ENCODE measurements at places on chromosomes 3 and 15.

DNA sequence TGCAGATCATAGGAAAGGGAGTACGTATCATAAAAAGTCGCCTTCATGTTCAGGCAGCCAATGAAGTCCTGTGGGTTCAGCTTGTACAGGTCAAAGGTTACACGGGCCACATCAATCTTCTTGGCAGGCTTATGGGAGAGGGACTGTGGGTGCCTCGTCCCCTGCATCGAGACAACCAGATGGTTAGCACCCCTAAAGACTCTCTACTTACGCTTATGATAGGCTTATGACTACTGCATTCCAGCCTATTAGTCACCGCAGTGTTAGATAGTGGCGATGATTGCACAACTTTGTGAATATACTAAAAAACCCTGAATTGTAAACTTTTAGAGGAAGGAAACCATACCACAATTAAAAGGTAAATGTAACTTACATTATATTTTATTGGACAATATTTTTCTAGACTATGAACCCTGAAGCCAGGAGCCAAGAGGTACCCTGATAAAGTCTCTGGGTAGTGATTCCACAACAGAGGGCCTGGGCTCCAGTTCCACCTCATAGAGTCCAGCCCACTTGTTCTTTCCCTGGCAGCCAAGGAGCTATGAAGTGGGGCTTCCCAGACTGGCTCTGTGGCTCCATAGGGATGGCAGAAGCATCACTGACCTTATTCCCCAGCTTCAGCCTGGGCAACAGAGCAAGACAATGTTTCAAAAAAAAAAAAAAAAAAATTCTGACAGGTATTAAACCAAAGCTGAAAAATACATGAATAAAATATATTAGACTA, 2.5 kb upstream of the FANCD2 start:
- DNase-seq = no peak

- DNase-seq = no peak
Observed at GRCh38 chr15:68790910-68791309, 29.8 kb downstream of the ANP32A start.

DNA sequence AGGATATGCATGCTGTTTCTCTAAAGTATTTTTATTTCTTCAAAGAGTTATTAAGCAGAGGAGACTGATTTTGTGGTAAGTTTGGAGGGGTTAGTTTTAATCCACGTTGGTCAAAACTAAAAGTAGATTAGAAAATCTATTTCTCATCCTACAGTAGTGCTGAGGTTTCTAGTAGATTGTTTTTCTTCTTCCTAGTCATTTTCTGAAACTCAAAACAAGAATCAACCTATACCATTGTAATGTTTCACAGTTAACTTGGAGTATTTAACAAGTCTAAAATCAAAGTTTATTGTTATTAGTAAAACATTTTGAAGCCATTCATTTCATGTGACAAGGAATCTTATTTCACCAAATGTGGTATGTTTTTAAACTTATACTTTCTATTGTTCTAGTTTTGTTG, 57.9 kb downstream of the RBM6 start:
- no peak for DNase-seq

DNA sequence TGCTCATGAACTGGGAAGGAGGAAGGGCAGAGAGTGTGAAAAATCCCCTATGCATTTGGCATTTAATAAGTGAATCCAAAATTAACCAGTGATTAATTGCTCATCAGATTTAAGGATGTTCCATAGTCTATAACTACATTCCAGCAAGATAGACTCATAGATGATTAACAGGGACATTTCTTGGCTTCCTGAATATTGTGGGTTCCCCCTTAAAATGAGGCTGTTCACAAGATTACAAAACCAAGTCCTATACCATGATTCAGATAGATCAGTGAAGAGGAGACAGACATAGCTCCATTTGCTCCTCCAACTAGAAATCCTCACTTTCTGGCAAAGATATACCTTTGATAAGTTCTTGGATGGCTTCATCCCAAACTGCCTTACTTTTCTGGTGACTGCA, 15.4 kb downstream of the RASGRP1 start:
- DNase-seq = no peak

GRCh38 chr3:52077925-52078324, 21.6 kb upstream of the DUSP7 start:
- no peak for DNase-seq

- DNase-seq = no peak
Observed at GRCh38 chr15:96046620-96047240, 283.8 kb upstream of the NR2F2 start.

DNA sequence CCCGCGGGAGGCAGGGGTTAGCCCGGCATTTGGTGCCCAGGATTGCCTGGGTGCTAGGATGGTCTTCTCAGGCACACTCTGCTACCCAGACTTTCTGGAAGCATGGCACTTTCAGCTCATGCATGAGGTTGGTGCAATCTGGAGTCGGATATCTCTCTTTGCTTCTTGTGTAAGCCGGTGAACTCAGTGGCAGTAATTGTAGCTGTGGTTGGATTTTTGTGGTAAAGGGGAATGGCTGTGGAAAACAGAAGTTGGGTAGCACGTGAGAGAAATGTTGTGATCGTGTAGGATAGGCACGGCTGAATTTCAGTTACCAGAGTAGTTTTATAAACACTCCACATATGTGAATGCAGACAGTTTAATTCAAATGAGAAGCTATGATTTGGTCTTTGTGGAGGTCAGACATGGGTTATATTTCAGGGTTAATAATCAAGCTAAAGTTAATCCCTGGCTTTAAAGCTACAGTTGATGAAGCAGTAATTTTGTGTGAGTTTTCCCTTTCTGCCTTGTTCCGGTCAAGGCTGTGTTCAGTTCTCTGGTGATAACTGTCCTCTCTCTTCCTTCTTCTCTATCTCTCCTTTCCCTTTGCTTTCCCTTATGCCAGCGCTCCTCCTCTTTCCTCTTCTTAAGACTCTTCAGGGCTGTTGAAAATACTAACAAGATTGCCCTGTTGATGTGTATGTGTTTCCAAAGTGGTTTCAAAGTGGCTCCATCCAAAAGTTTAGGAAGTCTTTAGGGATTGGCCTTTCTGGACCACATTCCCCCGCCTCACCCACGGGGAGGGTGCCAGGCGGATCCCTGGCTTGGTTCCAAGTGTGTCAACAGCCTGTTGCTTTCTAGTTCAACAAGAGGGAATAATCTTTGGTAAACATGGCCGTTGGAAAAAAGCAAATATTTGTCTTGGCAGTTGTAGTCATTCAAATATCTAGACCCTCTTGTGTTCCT, 404.6 kb upstream of the C2CD4B start:
- DNase-seq = no peak

GRCh38 chr3:45008117-45008516, 18.0 kb upstream of the CLEC3B start:
- no peak for DNase-seq

DNA sequence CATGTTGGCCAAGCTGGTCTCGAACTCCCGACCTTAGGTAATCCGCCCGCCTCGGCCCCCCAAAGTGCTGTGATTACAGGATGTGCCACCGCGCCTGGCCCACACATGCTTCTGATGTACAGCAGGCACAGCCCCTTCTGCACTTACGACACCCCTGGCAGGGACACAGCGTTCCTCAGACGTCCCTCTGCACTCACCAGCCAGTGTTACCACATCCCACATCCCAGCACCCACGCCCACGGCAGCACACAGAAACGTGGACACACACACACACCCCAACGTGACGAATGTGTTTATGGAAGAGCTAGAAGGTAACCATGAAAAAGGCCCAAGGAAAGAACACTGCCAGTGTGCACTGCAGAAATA, 576 bp upstream of the RPAP1 start:
- no peak for DNase-seq

DNA sequence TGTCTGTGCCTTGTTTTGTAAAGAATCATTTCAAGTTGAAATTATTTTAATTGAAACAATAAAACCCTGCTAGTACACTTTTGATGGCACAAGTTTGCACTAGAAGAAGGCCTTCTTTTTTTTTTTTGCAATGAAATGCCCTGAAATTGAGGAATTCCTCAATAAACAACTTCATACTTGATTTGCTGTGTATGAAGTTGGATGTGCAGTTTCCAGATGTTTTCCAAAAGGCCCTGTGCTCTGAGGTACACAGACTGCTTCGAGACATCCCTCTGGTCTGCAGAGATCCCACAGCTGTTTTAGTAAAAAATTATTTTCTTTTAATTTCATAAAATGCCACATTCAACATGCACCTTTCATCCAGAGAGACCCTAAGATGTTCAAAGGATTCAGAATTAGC, 48.9 kb downstream of the HES1 start:
- no peak for DNase-seq

- DNase-seq = no peak
Observed at GRCh38 chr15:56913670-56914069, 4.8 kb upstream of the TCF12 start.

GRCh38 chr3:186520431-186520830, 23.7 kb downstream of the CRYGS start:
- DNase-seq = no peak

- DNase-seq = no peak
Observed at GRCh38 chr15:81071120-81071519, 63.0 kb upstream of the CFAP161 start.

GRCh38 chr15:55499151-55499550, 8.9 kb downstream of the DNAAF4 start:
- DNase-seq = no peak

DNA sequence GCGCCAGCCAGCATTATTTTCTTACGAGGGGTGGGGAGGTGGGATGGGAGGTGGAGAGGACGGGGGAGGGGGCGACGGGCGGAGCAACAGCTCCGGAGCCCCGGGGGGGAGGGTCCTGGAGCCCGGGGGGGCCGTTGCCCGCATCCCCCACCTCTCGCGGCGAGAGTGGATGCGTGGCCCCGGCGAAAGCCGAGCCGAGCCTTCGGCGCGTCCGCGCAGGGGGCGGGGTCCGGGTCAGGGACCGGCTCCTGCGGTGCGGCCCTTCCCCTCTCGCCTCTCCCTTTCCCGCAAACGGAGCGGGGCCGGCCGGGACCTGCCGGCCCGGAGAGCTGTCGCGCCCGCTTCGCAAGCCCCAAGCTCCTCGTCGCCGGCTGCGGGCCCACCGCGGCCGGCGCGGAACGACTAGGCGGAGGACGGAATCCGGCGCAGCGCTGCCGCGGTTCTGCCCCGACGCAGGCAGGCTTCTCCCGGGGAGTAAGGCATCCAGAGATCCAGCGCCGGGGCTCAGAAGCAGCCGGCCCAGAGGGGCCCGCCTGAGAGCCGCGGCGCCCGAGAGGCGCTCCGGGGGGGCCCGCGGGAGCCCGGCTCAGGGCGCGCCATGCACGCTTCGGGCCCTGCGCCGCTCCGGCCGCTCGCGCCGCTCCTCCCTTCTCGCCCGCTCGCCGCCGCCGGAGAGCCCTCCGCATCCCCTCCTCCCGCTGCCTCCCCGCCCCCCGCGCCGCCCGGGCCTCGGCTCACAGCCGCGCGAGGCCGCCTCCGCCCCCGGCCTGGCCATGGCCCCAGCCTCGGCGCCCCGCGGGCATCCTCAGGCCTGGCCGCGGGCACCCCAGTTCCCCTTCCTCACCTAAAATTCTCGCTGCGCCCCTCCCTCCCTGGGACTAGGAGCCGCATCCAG, 459 bp upstream of the ADCY5 start:
- no peak for DNase-seq

All from activated CD4-positive, alpha-beta T cell treated with anti-CD3 and anti-CD28 coated beads for 24 hours (primary cell).